Stimulated activated CD4-positive, alpha-beta T cell treated with anti-CD3 and anti-CD28 coated beads, Interleukin-1b, Interleukin-23, amount 100 ng/mL, for 24 hours (primary cell): ENCODE measurements at places on chromosomes 16 and 17.

- no peak for DNase-seq
These were observed 35.6 kb downstream of the NLRC3 start for GRCh38 chr16:3541527-3542155.

DNA sequence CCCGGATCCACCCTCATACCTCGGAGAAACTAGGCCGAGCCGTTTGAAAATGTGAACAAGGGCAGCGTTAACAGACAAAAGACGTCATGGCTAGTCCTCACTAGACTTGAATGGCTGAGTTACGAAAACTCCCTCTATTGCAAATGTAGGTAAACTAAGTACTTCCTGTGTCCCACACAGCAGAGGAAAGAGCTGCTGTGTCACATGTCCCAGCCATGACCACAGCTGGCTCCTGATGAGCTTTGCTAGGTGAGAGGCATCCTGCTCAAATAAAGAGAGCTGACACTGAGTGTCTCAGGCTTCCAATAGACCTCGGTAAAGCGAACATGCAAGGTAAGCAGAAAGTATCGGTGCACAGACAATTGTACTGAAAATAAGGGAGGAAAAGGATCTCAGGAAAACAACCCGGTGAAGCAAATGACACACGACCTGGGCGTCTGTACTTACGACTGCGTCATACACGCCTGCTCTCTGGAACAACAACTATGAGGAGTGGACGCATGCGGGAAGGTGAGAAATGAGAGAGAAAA is 26.0 kb downstream of the TMEM204 start:
- DNase-seq = no peak

- DNase-seq = no peak
These were observed 72.7 kb downstream of the STH start for GRCh38 chr17:46071796-46072195.

DNA sequence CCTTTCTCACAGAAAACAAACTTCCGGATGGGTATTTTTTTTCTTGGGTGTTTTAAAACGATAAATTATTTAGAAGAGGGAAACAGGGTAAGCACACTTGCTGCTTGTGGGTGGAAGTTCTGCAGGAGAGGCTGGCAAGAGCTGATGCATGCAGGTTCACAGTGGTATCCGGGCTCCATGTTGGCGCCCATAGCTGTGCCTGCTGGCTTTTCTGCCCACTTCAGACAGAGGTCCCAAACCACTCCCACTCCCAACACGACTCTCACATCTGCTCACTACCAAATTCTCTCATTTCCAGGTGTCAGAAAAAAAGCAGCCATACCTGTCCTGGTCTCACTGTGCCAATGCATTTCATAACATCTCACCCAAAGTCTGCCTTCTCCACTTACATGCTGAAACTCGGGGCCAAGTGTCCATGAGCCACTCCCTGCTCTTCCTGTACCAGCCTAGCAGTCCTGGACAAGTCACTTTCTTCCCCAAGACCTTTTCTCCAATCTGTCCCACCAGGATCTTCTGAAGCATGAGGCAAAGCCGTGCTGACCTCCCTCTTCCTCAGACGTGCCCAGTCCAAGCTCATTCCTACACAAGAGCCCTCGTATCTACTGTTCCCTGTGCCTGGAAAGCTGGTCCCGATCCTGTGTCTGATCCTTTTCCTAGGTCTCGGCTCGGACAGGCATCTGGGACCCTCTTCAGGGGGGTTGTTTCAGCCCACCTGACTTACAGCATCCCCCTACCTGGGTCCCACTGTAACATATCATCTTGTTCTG is 1.5 kb downstream of the CD300LF start:
- DNase-seq = no peak

DNA sequence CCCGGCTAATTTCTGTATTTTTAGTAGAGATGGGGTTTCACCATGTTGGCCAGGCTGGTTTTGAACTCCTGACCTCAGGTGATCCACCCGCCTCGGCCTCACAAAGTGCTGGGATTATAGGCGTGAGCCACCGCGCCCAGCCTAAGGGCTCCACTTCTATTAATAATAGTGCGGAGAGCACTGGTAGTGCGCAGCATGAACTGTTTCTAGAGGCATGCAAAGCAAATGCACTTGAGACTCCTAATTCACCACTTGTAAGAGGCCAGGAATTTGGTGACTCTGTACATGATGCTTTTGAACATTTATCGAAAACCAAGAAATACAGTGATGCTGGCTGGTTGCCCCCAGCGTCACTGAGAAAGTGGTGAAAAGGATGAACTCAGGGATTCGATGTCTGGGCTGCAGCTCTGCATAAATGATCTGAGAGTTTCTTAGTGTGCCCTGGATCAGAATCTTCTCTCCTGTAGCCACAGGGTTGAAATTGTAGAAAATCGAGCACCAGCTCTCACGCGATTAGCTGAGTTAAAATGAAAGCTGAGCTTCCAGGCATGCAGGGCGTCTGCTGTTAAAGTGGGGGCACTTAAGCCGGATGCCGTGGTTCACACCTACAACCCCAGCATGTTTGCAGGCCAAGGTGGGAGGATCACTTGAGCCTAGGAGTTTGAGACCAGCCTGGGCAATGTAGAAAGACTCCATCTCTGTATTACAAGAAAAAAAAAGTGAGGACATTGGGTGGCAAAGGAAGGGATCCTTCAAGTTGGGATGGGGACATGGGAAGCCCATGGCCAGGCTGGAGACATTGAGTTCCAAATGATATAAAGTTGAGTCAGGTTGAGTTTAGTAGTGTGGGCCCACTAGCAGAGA is 4.8 kb downstream of the RNF213 start:
- no peak for DNase-seq

GRCh38 chr16:87284183-87284582 is 33.0 kb downstream of the C16orf95 start:
- no peak for DNase-seq

GRCh38 chr17:69512946-69513345 is 98.4 kb downstream of the MAP2K6 start:
- no peak for DNase-seq

DNA sequence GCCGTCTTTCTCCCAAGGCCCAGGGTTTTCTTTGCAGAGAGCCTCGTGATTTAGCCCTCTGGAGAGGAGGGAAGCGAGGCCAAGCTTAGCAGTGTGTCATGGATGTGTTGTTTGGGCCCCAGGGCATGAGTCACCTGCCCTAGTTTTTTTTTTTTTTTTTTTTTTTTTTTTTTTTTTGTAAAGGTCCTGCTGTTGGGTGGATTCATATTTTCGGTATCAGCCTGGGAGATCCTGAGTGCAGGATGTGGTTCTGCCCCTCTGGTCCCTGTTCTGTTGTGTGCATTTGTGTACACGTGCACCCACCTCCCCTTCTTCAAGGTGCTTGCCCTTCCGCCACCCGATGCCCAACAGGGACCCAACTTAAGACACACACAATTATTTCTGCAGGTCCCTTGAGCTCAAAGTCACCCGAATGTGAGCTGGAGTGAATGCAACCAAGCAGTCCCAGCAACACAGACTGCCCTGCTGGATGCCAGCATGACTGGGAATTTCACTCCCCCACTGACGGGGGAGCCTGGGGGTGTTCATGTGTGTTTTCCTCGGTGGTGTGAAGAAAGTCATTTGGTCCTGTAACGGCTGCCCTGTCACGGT is 265.8 kb upstream of the TNRC6C start:
- DNase-seq = no peak

DNA sequence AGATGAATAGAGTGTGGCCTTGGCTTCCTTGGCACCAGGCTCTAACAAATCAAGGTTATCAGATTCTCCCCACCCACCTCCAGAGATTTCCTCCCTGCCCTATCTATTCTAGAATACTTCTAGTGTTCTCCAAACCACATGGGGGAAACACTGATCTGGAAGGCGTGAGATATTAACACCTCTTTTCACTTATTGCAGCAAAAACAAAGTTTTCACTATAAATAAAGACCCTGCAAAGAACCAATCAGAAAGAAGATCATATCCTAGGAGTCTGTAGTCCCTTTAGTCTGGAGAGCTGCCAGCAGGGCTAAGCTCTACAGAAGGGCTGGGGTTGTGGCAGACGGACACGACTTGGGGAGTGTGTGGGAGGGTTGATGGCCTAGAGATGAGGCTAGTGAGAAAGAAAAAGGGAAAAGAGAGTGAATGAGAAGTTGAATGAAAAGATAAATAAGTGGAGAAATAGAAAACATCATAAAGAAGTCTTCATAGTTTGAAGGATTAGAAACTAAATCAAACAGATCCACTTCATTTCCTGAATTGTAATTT is 8.6 kb upstream of the SKAP1 start:
- DNase-seq = no peak

- DNase-seq = no peak
These were observed 5.2 kb downstream of the RPH3AL start for GRCh38 chr17:347309-347899.

DNA sequence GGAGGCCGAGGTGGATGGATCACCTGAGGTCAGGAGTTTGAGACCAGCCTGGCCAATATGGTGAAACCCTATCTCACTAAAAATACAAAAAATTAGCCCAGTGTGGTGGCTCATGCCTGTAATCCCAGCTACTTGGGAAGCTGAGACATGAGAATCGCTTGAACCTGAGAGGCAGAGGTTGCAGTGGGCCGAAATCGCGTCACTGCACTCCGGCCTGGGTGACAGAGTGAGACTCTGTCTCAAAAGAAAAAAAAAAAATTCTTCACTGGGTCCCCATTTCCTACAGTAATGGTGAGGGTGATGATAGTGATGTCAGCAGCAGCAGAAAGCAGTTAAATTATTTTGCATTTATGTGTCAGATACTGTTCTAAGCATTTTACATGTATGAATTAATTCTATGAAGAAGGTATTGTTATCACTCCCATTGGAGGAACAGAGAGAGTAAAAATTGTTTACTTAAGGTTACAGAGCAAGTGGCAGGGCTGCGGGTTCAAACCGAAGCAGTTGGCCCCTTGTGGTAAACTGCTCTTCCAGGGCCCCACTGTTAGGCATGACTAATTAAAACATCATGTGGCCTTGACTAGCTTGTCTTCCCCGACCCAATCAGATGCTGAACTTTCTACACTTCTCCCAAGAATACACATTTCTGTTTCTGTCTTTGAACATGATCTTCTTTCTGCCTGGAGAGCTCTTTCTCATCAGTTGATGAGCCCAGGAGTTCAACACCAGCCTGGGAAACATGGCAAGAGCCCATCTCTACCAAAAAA is 45.8 kb downstream of the STAT3 start:
- no peak for DNase-seq

DNA sequence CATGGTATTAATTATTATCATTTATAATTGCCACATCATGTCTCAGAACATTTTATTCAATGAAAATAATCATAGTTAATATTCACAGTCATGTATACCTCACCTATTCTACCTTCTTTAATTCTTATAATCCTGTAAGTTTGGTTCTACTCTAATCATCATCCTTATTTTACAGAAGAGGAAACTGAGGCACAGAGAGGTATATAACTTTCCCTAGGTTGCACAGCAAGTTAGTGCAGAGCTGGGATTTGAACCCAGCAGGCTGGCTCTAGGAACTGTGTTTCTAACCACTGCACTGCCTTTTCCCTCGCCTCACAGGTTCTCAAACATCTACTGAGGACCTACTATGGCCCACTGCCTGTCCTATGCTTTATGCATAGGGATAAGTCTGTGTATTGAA is 32.7 kb downstream of the WSB1 start:
- no peak for DNase-seq

- DNase-seq = no peak
These were observed 533 bp upstream of the MEFV start for GRCh38 chr16:3256866-3257465.

- DNase-seq = no peak
These were observed 22.2 kb upstream of the WSCD1 start for GRCh38 chr17:6047966-6048365.

DNA sequence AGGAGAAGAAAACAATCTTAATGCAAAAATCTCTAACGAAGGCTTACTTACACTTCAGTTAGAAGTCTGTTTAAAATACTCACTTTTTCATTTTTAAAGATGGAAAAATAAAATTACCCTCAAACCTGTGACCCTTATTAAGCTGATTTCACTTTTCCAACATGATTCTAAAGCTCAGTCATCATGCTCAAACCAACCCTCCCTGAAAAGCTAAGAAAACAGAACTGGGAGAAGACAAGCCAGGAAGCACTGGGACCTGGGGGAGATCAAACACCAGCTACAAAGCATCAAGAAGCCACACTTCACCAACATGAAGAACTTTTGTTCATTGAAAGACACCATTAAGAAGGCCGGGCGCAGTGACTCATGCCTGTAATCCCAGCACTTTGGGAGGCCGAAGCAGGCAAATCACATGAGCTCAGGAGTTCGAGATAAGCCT is 88.8 kb downstream of the LITAF start:
- no peak for DNase-seq
